Amniotic stem cell (primary cell): ENCODE measurements at places on chromosomes 7 and 10.

DNA sequence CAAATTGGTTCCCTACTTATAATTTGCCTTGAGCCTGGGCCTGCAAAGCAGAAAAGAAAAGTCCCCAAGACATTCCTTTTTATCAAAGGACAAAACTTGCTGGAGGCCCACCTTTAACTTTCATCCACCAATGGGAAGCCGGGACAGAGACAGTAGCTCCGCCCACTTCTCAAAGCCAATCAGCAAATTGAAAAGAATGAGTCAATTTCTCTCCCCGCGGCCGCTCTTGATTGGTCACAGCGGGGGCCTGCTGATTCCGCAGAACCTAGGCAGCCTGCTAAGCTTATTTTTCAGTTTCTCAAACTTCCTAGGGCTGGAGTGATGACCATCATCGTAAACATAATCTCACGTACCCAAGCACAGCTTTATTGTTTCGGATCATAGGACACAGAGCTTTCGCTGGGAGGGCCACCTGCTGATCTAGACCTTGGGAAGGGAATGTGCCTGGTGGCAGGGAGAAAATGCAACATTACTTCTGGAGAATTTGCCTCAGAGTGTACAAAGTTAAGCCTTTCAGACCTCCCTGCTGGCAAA lies at the start of gene SLC13A4:
Gene SLC13A4 (minus strand): TSS at position 51 of the 534 bp plus-strand sequence. CDS start 690 bp downstream, outside the sequence.
- DNase-seq: no peak

GRCh38 chr7:45053401-45053800 lies 35.4 kb downstream of the NACAD start:
- DNase-seq: no peak

GRCh38 chr10:1196656-1197055 lies 140.5 kb downstream of the WDR37 start:
- DNase-seq: no peak

- no peak for DNase-seq
These were observed 71.2 kb downstream of the ALOX5 start for GRCh38 chr10:45444976-45445898.

DNA sequence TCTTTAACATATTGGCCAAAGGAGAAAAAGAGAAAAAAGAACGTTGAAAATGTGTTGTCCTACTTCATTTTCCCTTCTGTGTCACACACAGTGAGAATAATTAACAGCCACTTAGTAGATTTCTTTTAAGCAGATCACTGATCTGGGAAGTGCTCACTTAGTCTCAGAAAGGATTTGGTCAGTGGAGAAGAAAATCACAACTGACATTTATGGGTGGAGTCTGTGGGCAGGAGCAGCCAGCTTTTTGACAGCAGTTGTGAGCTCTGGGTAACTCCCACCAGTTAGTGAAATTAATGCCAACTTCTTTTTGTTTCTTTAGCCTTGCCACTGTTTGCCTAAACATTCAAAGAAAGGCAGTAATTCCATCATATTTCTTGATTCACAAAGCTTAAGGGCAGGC lies 49.7 kb downstream of the CDK14 start:
- no peak for DNase-seq

- no peak for DNase-seq
These were observed at the start of gene GATA3 for GRCh38 chr10:8054494-8055407. Gene GATA3 (plus strand): TSS chr10:8054688. CDS start chr10:8055656, 968 bp downstream.
